A172 (cell line): ENCODE measurements at places on chromosomes 5 and 9. TPM values are rescaled to one million over a fixed set of nuclear protein-coding genes. Genes with fewer than 3 reads are reported as not detected.
A peak's percentile ranks its signal among the peaks of the same experiment; 100 is the strongest.

DNA sequence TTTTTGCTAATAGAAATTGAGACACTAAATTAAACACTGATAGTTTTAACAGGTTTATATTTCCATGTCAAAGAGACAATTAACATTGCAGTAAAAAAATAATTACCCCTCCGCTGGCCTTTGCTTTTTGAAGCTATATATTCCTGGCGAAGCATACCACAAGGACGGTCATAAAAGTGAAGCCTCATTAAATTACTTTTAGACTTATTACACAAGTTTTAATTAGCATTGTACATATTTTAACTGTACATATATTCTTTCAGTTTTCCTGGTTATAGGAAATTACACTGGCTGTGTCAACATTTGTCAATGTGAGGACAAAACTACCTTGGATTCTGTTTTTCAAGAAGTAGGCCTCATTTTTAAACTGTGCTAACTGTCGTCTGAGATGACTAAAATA, 1.2 kb downstream of the CDKN2A start:
- DNase-seq, result no peak

GRCh38 chr9:80094176-80094771, 522.5 kb downstream of the TLE4 start:
- no peak for DNase-seq

DNA sequence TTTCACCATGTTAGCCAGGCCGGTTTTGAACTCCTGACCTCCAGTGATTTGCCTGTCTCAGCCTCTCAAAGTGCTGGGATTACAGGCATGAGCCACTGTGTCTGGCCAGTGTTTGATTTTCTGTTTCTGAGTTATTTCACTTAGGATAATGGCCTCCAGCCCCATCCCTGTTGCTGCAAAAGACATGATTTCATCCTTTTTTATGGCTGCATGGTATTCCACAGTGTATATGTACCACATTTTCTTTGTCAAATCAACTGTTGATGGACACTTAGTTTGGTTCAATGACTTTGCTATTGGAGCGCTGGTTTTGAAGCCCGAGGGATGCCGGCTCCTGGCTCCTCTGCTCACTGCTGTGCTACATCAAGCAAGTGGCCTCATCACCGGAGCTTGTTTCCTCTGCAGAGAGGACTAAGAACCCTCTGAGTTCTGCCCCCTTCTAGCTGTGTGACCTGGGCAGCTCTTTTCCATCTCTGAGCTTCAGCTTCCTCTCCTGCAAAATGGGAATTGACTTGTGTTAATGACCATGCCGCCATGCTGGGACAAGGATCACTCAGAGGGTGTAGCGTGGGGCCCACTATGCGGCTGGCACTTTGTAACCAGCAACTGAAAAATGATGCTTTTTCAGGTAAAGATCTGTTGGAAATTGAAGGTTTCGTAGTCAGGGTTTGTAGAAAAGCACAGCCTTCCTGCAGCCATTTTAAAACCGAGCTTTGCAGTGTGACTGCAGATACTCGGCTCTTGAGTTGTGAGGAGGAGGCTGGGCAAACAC, 4.6 kb upstream of the NEURL1B start:
- DNase-seq, result no peak

- DNase-seq, result no peak
Measured at GRCh38 chr5:55742778-55743177, 4.9 kb downstream of the DDX4 start.

DNA sequence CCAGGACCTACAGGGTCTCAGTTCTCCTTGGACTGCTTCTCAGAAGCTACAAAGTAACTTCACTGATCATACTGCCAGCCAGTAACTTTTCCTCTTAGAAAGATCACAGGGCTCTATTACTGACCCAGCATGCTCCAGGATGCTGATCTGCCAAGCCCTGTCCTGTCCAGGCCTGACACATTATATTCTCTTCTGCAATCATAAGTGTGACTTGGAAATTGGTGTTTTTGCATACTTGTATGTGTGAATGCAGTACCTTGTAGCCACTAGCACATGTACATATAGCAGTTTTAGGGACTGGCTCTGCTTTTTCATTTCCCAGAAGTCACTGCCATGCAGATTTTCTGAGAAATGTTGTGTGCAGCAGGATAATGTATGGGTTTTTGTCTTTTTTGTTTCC, 40.1 kb upstream of the CCNH start:
- no peak for DNase-seq

DNA sequence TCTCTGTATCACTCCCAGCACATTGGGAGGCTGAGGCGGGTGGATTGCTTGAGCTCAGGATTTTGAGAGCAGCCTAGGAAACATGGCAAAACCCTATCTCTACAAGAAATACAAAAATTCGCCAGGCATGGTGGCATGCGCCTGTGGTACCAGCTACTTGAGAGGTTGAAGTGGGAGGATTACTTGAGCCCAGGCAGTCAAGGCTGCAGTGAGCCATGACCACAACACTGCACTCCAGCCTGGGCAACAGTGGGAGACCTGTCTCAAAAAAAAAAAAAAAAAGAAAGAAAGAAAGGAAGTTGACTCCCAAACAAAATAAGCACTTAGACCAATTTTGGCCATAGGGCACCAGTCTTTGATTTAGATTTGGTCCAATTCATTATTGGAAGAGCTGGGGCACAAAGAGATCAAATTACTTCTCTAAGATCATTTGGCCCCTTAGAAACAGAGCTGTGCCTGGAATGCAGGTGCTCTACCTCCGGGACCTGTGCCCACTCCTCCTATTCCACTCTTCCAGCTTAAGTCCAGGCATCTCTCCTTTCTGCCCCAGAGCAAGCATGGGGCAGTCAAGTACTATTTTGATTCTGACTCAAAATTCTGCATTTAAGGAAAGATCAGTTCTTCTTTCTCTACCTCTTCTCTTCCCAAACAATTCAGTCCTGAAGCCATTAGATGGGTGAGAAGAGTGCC, 59.0 kb downstream of the ALDH7A1 start:
- no peak for DNase-seq

The CXCL14 gene
- not detected in 2 replicates for total RNA-seq

The SLC6A19 gene
- not detected in 2 replicates for total RNA-seq

DNA sequence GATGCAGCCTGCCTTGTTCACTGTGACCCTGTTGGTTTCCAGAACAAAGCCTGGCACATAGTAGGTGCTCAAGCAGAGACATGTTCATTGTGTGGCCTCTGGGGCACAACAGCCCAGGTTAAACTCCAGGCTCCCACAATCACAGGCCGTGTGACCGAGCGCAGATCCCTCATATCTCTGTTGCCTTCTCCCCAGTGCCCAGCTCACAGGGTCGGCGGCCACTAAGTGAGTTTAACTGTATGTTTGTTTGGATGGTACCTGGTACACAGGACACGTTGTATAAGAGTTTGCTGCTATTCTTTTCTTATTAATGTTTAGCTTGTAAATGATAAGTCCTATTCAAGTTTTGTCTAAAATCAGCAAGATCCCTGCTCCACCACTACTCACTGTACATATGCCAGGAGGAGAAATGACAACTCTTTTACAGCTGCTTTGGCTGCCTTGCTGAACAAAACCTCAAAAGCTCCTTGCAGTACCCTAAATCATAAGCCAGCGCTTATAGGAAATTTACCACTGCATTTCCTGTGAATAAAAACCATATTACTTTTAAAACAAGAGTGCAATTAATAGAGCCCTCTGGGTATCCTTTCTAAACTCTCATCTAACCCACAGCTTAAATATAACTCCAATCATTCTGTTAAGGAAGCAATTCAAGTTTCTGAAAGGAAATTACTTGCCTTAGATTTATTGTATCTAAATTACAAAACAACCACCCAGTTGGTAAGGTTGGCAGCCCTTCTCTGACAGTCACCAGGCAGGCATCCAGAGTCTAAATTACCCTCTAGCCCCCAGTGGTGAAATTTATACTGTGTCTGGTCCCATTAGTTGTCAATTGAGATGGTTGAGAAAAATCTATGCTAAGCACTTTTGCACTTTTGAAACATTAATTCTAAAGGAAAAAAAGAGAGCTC, 379.4 kb downstream of the SEMA5A start:
- DNase-seq, result peak; percentile 33

The LPAR1 gene
- 3.7 and 5.4 TPM in 2 replicates for total RNA-seq

The UBE2D2 gene
- 120 and 131 TPM in 2 replicates for total RNA-seq

The PIGO gene
- total RNA-seq, result 16.6 and 20.8 TPM in 2 replicates

The ADGRD2 gene
- not detected in 2 replicates for total RNA-seq

GRCh38 chr5:133957080-133957479, 11.3 kb downstream of the C5orf15 start:
- DNase-seq, result no peak

The EGR1 gene
- 2.6 and 4.3 TPM in 2 replicates for total RNA-seq

The SV2C gene
- not detected in 2 replicates for total RNA-seq

The FAM193B gene
- 21.8 and 28.7 TPM in 2 replicates for total RNA-seq
